ENCODE measurements at places on chromosomes 6 and 20. TPM values are rescaled to one million over a fixed set of nuclear protein-coding genes. Genes with fewer than 3 reads are reported as not detected.

DNA sequence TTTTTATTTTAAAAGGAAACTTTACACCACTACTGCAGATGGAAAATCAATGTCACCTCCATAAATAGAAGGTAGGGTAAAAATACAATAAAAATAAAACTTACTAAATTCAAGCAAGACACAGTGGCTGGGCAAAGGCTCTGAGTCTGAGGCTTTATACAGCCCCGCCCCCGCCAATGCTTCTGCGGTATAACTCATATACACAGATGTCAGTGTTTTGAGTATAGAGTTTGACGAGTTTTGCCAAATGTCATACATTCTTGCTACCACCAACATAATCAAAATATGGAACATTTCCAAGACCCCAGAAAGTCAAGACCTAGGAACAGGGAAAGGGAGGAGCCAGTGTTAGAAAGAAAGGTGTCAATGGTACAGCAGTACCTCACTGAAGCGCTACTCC is 12.8 kb downstream of the NFATC2 start:
- H3K27me3 ChIP-seq, result no peaks in the 10 kb centered on the region
- no peaks in the 10 kb centered on the region for H3K36me3 ChIP-seq
- no peak overlapping the region for H3K4me3 ChIP-seq
- H3K27ac ChIP-seq, result peak overlapping the region; percentile 70
- peaks cover 98% of the 10 kb centered on the region for H3K4me1 ChIP-seq

DNA sequence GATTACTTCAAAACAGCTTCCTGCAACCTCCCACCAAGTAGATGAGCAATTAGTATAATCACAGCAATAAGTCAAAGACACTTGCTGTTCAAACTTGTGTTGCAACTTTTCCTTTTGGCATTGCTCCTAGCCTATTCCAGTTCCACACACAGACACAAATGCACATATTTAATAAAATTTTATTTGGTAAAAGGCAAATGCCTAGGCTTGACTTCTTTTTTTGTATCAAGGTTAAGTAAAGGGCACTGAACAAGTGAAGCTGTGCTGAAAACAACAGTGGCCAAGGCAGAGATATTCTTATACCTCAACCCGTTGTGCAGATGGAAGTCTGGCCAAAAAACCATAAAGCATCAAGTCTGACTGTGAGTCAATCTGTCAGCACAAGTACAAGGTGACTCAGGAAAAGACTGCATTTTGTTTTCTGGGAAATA is 708.4 kb upstream of the CITED2 start:
- no peaks in the 10 kb centered on the region for H3K36me3 ChIP-seq
- H3K4me3 ChIP-seq, result no peak overlapping the region
- DNase-seq, result no peak
- no peak overlapping the region for H3K27ac ChIP-seq

DNA sequence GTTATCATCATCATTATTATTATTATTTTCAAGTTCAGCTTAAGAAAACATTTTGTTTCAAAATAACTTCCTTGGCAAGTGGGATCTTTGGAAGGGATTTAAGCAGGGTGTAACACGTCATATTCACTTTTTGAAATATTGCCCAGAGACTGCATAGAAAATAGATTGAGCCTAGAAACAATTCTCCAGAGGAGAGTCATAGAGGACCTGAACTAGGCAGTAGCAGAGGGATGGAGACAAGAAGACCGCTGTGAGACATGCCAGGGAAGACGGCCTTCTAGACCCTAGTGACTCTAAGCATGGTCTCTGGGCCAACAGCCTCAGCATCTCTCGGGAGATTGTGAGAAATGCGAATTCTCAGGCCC is 55.5 kb downstream of the EDN1 start:
- no peak for DNase-seq
- H3K4me1 ChIP-seq, result no peaks in the 10 kb centered on the region
- H3K27me3 ChIP-seq, result no peaks in the 10 kb centered on the region
- H3K36me3 ChIP-seq, result no peaks in the 10 kb centered on the region

Gene GLP1R
- total RNA-seq, result not detected

Gene FUCA2
- total RNA-seq, result 12.3 TPM

DNA sequence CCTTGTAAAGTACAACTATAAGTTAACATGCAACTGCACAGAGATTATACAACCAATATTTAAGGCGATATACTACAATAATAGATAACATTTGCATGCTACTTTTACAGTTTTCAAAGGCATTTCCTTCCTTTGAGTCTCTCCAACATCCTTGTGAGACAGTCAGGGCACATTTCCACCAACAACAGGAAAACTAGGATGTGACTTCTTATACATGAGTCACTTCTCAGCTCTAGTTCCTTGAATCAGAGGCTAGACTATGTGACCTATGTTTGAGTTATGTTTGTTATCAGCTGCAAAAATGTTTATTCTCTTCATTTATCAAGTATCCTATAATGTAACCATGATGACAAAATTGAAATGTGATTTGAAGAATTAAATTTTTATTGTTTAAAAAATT is 51.7 kb upstream of the TFAP2D start:
- no peak for DNase-seq
- H3K4me1 ChIP-seq, result no peaks in the 10 kb centered on the region
- H3K4me3 ChIP-seq, result no peak overlapping the region
- no peaks in the 10 kb centered on the region for H3K27me3 ChIP-seq

Gene C20orf144
- 0.24 TPM for total RNA-seq

Gene PAX1
- total RNA-seq, result not detected

Gene C2
- total RNA-seq, result 0.73 TPM

- H3K4me3 ChIP-seq, result no peak overlapping the region
- no peak overlapping the region for H3K27ac ChIP-seq
- H3K27me3 ChIP-seq, result no peaks in the 10 kb centered on the region
- no peaks in the 10 kb centered on the region for H3K36me3 ChIP-seq
- no peaks in the 10 kb centered on the region for H3K4me1 ChIP-seq
Measured at GRCh38 chr6:107045826-107046675, 18.1 kb downstream of the MTRES1 start.

DNA sequence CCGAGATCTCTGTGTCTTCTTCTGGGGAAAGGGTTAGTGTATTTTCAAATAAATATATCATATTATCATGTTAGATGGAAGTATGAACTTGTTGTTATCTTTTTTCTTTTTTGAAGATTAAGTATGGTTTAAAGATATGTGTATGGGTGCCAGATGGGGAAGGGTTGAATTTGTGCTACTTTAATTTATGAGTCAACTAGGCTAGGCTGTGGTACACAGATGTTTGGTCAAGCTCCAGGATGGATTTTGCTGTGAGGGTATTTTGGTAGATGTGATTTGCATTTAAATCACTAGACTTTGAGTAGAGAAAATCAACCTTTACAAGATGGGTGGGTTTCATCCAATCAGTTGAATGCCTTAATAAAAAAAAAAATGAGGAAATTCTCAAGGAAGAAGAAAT is 886.6 kb upstream of the ADGRB3 start:
- H3K27me3 ChIP-seq, result no peaks in the 10 kb centered on the region
- no peak overlapping the region for H3K4me3 ChIP-seq
- no peak overlapping the region for H3K27ac ChIP-seq
- H3K36me3 ChIP-seq, result no peaks in the 10 kb centered on the region

DNA sequence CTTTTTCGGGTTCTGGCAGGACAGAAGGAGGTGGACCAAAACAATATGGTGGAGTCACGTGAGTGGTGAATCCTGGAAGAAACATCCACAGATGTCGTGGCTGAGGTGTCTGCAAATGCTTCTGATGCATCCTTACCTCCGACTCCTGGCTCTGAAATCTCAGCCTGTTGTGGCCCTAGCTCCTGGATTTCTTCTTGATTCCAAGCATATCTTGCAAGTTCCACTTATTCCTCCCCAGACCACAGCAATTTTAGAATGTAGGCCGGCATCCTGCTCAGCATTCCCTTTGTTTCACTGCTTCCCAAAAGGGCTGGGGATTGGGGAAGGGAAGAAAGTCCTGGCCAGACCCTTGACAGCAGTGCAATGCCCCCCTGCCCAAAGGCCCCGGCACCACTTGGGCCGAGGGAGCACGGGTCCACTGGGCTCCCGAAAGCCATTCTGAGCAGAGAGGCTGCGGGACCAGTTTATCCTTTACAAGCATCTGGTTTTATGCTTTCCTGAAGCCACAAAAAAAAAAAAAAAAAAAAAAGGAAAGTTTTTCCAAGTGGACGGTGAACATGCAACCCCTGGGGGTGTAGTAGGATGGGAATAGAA is 200.9 kb upstream of the RNF24 start:
- no peak overlapping the region for H3K27ac ChIP-seq
- no peaks in the 10 kb centered on the region for H3K4me1 ChIP-seq
- H3K4me3 ChIP-seq, result no peak overlapping the region
- no peaks in the 10 kb centered on the region for H3K36me3 ChIP-seq
- H3K27me3 ChIP-seq, result no peaks in the 10 kb centered on the region
- DNase-seq, result no peak

Gene WFDC12
- not detected for total RNA-seq

Gene EDN3
- total RNA-seq, result 0.16 TPM

Gene C20orf141
- not detected for total RNA-seq

- H3K4me1 ChIP-seq, result no peaks in the 10 kb centered on the region
- no peaks in the 10 kb centered on the region for H3K36me3 ChIP-seq
- no peak overlapping the region for H3K4me3 ChIP-seq
- H3K27me3 ChIP-seq, result no peaks in the 10 kb centered on the region
- H3K27ac ChIP-seq, result no peak overlapping the region
Measured at GRCh38 chr20:60512443-60512842, 554.2 kb downstream of the CDH26 start.

Gene DEFB126
- not detected for total RNA-seq

- no peaks in the 10 kb centered on the region for H3K4me1 ChIP-seq
- H3K27me3 ChIP-seq, result no peaks in the 10 kb centered on the region
- no peak for DNase-seq
- H3K36me3 ChIP-seq, result no peaks in the 10 kb centered on the region
- no peak overlapping the region for H3K4me3 ChIP-seq
Measured at GRCh38 chr6:38974389-38975151, 74.0 kb upstream of the GLP1R start.

GRCh38 chr6:25944688-25945574 is 14.4 kb upstream of the SLC17A2 start:
- H3K4me3 ChIP-seq, result no peak overlapping the region
- H3K27ac ChIP-seq, result no peak overlapping the region
- no peaks in the 10 kb centered on the region for H3K4me1 ChIP-seq
- no peaks in the 10 kb centered on the region for H3K27me3 ChIP-seq

Gene RAD21L1
- total RNA-seq, result not detected

DNA sequence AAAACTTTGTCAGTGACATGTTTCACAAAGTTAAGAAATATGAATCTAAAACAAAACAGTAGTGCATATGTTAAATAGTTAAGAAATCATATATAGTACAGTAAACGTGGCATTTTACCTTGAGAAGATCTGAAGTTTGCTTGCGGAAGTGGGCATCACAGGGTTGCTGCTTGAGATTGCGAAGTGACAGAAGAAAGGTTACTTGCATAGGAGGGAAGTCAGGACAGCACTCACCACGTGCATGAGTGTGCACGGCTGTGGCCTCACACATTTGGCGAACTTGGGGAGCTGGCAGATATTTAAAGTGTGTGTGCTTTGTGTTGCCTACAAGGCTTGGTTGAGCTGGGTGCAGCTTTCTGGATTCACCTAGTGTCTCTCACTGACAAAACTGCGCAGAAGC is 431.5 kb upstream of the ARID1B start:
- no peaks in the 10 kb centered on the region for H3K4me1 ChIP-seq
- no peak overlapping the region for H3K27ac ChIP-seq
- no peak overlapping the region for H3K4me3 ChIP-seq
- no peaks in the 10 kb centered on the region for H3K36me3 ChIP-seq
- DNase-seq, result no peak

Gene LPA
- total RNA-seq, result not detected

Gene GPLD1
- total RNA-seq, result 0.35 TPM

Gene HLA-DQB2
- 0.97 TPM for total RNA-seq

DNA sequence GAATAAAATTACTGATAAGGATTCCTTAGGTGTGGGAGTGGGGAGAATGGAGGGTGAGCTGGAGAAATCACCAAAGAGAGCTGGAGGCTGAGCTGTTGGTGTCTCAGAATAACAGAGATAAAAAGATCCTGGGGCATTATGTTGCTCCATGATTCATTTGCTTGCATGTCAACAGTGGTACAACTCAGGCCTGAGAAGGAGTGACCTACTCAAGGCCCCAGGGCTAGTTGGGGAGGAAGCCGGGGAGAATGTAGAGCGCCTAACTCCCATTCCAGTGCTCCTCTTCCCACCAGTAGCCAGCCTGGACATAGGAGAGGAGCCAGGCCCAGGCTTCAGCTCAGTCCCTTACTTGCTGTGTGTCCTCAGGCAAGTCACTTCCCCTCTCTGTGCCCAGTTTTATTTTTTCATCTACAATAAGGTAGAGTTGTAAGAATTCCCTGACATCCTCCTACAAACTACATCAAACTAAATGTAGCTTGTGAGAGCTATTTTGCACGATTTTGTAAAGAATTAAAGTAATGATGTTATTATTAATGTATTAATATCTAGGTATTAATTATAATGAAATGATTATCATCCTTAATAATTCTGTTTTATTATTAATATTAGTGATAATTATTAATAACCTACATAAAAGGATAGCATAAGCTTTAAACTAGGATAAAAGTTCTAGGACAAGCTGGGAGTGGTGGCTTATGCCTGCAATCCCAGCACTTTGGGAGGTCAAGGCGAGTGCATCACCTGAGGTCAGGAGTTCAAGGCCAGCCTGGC is 250.9 kb upstream of the SULF2 start:
- H3K4me3 ChIP-seq, result no peak overlapping the region
- DNase-seq, result no peak
- H3K27me3 ChIP-seq, result no peaks in the 10 kb centered on the region
- no peaks in the 10 kb centered on the region for H3K4me1 ChIP-seq
- no peaks in the 10 kb centered on the region for H3K36me3 ChIP-seq
- no peak overlapping the region for H3K27ac ChIP-seq

- peaks cover 5% of the 10 kb centered on the region for H3K27me3 ChIP-seq
- no peak for DNase-seq
- no peaks in the 10 kb centered on the region for H3K36me3 ChIP-seq
- no peak overlapping the region for H3K4me3 ChIP-seq
Measured at GRCh38 chr6:34000281-34000680, 145.6 kb downstream of the GRM4 start.

DNA sequence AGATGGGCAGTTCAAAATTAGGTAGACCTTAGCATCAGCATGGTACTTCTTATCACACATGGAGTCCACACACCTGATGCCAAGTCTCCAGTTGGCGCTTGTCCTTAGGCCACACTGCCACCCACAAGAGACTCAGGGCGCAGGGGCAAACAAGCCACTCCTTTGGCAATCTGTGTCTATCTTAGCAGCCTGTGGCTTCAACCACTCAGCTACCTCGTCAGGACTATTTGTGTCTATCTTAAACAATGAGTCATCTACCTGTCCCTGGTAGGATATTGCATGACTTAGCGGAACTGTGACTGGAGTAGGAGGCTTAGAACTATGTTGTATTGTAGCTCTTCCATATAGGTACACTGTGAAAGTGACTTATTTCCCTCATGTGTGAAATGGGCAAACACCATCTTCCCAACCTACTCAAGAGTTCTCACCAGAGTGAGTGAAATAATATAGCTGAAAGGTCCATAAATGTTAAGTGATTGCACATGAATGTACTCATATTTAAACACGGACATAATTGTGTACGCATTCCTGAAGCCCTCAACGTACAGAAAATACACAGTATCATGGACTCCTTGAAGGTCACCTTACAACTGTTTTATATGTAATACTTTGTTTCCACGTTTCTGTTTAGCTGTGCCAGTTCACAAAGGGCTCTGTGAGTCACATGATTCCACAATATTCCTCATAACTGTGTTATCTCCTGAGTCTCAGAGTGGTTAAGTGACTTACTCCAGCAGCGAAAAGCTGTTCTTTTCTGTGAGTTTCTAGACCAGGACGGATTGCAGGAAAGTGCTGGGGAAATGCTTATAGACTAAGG is 1.6 kb downstream of the TRIM27 start:
- peak overlapping the region; percentile 59 for H3K4me3 ChIP-seq
- peaks cover 30% of the 10 kb centered on the region for H3K36me3 ChIP-seq
- peaks cover 42% of the 10 kb centered on the region for H3K4me1 ChIP-seq
- peak; percentile 63 for DNase-seq
- peak overlapping the region; percentile 72 for H3K27ac ChIP-seq

GRCh38 chr6:125886021-125886420 is 70.5 kb upstream of the HINT3 start:
- peaks cover 21% of the 10 kb centered on the region for H3K36me3 ChIP-seq
- H3K27me3 ChIP-seq, result no peaks in the 10 kb centered on the region
- H3K27ac ChIP-seq, result no peak overlapping the region
- DNase-seq, result no peak

Gene MMS22L
- 30.9 TPM for total RNA-seq
